ENCODE measurements at places on chromosomes 12 and 14.
A peak's percentile ranks its signal among the peaks of the same experiment; 100 is the strongest.

DNA sequence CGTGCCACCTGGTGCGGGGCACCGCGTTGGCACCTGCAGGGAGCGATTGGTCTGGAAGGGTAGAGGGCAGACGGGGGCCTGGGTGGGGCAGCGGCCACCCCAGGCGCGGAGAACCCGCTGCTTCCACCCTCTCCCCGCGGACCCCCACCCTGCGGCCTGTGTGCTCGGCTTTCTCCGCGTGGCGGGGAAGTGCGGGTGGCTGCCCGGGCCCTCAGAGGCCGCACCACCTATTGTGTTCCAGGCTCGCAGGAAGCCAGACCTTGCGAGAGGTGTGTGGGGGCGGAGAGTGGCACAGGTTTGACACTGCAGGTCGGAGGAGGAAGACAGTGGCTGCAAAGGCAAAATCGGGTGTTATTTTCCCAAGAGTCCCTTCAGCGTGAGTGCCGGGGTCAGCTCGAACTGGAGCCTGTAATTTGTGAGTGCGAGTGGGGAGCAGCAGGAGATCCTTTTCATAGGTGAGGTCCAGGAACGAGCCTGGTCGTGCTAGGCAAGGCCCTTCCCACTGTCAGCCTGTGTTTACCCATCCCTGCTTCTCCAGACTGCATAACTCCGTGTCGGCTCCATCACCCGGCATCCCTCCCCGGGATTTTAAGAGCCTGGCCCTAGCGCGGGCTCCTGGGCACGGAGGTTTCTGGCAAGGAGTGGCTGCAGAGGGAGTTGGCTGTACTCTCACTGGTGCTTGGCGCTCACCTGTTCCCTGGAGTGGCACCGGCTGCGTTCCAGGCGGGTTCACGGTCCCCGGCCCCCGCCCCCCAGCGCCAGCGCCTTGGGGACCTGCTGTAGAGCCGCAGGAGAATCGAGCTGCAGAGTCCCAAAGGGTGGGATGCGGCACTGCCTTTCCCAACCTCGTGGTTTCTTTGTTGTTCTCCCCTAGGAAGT is 935 bp downstream of the TBC1D30 start:
- DNase-seq, result no peak

- DNase-seq, result no peak
These were observed 8.5 kb upstream of the TTC8 start for GRCh38 chr14:88815980-88816379.

GRCh38 chr12:54579258-54579657 is 9.2 kb downstream of the PPP1R1A start:
- no peak for DNase-seq

DNA sequence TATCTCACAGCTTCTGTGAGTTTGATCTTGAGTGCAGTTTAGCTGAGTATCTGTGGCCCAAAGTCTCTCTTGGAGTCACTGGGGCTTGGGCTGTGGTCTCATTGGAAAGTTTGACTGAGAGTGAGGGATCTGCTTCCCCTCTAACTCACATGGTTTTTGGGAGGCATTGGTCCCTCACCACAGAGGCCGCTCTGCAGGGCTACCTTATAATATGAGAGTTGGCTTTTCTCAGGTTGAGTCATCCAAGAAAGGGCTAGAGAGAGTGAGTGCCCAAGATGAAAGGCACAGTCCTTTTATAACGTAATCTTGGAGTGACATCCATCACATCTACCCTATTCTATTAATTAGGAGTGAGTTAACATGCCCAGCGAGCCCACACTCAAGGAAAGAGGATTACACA is 175.8 kb downstream of the SLC41A2 start:
- DNase-seq, result no peak

GRCh38 chr14:92847278-92847677 is 53.2 kb downstream of the GOLGA5 start:
- DNase-seq, result peak; percentile 14

GRCh38 chr12:65832217-65832616 is 7.9 kb downstream of the HMGA2 start:
- no peak for DNase-seq

DNA sequence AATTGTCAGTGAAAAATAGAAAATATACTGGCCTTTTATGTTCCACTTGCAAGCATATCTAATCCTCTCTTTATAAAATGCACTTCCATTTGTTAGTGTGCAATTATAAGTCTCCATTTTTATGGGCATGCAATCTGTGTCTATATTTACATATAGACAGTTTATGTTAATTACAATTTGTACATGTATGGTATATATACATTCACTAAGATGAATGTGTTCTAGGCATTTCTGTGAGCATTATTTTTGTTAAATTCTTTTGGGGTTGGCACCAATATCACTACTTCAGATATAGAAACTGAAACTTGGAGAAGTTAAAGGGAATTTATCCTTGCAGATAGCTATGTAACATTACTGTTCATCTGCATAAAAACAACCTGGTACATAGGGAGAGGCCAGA is 470.8 kb upstream of the LMO3 start:
- DNase-seq, result no peak

- no peak for DNase-seq
These were observed 98.9 kb downstream of the PLXNC1 start for GRCh38 chr12:94247246-94247645.

DNA sequence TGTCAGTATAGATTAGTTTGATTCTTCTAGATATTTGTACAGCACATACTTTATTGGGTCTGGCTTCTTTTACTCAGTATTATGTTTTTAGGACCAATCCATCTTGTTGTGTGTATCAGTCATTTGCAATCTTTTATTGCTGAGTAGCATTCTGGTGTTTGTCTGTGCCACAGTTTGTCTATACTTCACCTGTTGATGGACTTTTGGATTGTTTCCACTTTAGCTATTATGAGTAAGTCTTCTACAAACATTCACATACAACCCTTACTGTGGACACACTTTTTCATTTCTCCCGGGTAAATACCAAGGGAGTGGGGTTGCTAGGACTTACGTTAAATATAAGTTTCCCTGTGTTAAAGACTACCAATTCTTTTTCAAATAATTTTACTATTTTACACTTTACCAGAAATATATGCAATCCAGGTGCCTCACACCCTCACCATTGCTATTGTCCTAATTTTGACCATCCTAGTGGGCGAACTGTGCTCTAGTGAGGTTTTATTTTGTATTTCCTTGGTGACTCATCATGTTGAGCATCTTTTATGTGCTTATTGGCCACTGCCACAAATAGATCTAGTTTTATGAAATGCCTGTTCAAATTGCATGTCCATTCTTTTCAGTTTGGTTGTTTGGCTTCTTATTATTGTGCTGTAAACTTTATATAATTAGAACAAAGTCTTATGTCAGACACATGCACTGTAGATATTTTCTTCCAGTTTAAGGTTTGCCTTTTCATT is 304.7 kb upstream of the TMTC1 start:
- no peak for DNase-seq

DNA sequence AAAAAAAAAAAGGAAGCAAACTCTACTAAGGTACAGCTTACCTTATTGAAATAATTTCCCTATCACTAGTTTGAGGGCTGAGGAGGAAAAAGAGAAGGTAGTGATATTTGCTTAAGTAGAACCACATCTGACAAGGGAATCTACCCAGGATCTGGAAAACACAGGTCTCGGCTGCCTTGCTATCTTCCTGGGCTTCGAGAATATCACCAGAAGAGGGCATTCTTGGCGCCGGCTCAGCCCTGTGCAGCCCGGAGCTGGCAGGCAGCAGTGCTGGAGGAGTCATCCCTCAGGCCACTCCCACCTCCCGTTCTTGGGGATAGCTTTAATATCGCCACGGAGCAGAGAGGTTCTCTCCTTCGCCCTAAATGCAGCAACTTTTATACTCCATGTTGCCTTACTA is 1181.2 kb downstream of the VRK1 start:
- DNase-seq, result no peak

DNA sequence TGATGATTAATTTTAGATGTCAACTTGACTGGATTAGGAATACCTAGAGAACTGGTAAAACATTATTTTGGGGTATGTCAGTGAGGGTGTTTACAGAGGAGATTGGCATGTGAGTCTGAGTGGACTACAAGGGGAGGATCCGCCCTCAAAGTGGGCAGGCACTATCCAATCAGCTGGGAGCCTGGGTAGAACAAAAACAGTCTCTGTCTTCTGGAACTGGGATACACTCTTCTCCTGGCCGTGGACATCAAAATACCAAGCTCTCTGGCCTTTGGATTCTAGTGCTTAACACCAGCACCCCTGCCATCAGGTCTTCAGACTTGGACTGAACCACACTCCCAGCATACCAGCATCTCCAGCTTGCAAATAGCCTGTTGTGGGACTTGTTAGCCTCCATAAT is 4.4 kb upstream of the SCAF11 start:
- no peak for DNase-seq

- DNase-seq, result no peak
These were observed 20.8 kb upstream of the CD27 start for GRCh38 chr12:6424008-6424347.

- DNase-seq, result no peak
These were observed 11.6 kb upstream of the SCN8A start for GRCh38 chr12:51579321-51579850.

- DNase-seq, result no peak
These were observed 1524.7 kb upstream of the TMEM132C start for GRCh38 chr12:126742241-126742641.

DNA sequence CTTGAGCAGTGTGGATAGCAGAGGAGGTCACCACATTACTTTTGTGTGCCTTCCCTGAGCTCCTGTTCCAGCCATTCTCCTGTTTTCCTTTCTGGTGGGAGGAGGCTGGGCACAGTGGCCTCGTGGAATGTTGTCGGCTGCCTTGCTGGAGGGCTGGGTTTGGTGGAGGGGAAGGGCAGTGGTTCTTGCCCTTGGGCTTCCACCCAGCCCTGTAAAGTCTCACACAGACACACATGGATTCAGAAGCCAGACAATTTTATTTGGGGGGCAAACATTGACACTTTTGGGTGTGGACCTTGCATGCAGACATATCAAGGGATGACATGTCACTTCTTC is 866 bp downstream of the NPFF start:
- DNase-seq, result no peak

GRCh38 chr12:121769831-121770301 is 23.6 kb downstream of the RHOF start:
- DNase-seq, result peak; percentile 12

GRCh38 chr12:13256692-13257045 is 60.1 kb downstream of the EMP1 start:
- no peak for DNase-seq

GRCh38 chr14:94386085-94387031 is 2.0 kb downstream of the SERPINA1 start:
- DNase-seq, result no peak

- no peak for DNase-seq
These were observed 6.6 kb downstream of the TXNDC16 start for GRCh38 chr14:52545584-52546317.

GRCh38 chr14:22555384-22556011 is 33.5 kb downstream of the DAD1 start:
- DNase-seq, result no peak

DNA sequence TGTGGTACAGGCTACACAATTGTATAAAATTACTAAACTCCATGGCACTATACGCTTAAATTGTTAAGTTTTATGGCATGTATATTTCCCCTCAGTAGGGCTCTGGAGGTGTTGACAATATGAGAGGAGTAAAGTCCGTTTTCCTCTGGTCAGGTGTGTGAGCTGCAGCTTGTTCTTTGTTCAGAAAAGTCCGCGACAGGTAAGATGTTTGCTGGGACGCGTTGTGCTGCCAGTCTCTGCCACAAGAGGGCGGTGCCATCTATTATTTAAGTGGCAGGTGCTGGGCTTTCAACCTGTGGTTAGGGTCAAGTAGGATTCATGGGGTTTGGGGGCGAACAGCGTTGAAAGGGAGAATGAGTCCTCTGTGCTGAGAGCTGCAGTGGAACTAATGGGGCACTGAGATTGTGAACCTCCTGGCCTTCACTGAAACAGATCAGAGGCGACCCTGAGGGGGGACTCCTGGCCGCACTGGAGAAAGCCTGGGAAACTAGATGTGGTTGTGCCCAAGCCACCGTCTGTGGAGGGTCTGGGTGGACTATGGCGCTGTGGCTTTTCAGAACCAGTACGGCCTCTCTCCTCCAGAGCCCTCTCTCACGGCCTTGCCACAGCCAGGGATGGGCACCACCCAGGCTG is 179.0 kb downstream of the SLC15A4 start:
- DNase-seq, result peak; percentile 28

DNA sequence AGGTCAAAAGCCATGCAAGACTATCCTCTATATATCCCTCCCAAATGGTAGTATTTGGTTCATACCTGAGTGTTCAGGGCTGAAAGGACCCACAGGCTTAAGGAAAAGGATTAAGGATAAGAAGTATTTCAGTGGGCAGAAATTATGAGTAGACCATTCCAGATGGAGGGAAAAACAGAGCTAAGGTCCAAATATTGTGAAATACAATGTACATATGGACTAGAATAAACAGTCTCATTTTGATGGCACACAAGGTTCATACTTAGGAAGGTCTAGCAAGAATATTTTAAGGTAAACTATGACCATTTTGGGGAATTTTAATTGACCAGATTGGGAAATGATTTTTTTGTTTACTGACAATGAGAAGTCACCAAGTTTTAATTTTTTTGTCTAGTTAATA is 124.6 kb downstream of the PRKD1 start:
- DNase-seq, result no peak

- no peak for DNase-seq
These were observed 74.6 kb downstream of the RERG start for GRCh38 chr12:15146585-15146984.

DNA sequence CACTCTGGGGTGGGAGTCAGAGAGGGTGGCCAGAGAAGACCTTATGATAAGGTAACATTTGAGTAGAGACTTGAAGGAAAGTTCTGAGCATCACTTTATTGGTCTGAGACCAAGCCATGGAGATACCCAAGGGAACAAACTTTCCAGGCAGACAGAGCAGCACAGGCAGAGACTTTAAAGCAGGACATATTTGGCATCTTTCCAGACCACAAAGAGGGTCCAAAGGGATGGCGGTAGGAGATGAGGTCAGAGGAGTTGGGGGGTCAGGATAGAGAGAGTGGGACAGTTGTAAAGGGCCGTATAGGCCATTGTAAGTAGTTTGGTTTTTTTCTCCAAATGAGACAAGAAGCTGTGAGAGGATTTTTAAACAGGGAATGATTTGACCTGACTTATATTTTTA is 344.4 kb downstream of the SEC23A start:
- no peak for DNase-seq

GRCh38 chr14:39360316-39360715 is 71.9 kb downstream of the FBXO33 start:
- no peak for DNase-seq

DNA sequence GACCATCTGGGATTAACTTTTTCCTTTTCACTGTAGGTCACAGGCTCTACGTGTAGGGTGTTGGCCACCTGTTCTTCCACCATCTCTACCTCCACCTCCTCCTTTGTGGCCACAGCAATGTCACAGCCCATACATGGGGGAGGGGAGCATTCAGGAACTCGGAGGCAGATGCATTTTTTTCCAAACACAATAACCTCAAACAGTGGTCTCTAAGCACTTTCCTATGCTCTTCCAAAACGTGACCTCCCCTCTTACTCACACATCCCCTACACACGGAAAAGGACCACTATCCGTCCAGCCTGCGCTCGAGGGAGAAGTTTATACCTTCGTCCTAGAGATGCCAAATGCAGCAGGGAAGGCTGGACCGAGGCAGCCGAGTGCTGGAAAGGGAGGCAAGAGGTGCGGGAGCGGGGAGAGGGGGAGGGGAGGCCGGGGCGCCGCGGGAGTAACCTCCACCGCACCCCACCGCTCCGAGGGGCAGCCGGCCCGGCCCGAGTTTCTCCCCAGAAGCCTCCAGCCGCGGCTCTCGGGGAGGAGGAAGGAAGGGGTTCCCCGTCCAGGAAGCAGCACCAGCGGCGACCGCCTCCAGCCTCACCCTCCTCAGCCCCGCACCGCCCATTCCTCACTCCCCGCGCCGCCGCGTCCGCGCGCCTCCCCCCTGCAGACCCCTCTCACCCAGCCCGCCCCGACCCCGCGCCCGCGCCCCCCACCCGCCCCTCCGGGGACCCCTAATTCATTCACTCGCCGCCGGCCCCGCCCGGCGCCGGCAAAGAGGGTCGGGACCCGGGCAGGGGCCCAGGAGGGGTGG is 594 bp downstream of the KRAS start:
- DNase-seq, result peak; percentile 35
